ENCODE measurements at places on chromosomes 12 and 14. TPM values are rescaled to one million over a fixed set of nuclear protein-coding genes. Genes with fewer than 3 reads are reported as not detected.

GRCh38 chr14:102105369-102105768 is 18.5 kb upstream of the HSP90AA1 start:
- H3K4me1 ChIP-seq, result no peaks in the 10 kb centered on the region
- no peaks in the 10 kb centered on the region for H3K36me3 ChIP-seq
- H3K27ac ChIP-seq, result no peak overlapping the region
- H3K27me3 ChIP-seq, result peaks cover 4% of the 10 kb centered on the region
- no peak for DNase-seq

- H3K4me1 ChIP-seq, result peaks cover 10% of the 10 kb centered on the region
- H3K27me3 ChIP-seq, result no peaks in the 10 kb centered on the region
- peaks cover 5% of the 10 kb centered on the region for H3K36me3 ChIP-seq
- no peak overlapping the region for H3K27ac ChIP-seq
Measured at GRCh38 chr14:100035700-100036099, 29.5 kb upstream of the EVL start.

- no peaks in the 10 kb centered on the region for H3K36me3 ChIP-seq
- no peaks in the 10 kb centered on the region for H3K4me1 ChIP-seq
- no peak overlapping the region for H3K4me3 ChIP-seq
- H3K27me3 ChIP-seq, result no peaks in the 10 kb centered on the region
- no peak for DNase-seq
Measured at GRCh38 chr14:60220917-60221316, 28.1 kb upstream of the PPM1A start.

- DNase-seq, result no peak
- H3K27ac ChIP-seq, result no peak overlapping the region
- H3K4me1 ChIP-seq, result no peaks in the 10 kb centered on the region
- no peak overlapping the region for H3K4me3 ChIP-seq
- H3K27me3 ChIP-seq, result no peaks in the 10 kb centered on the region
- no peaks in the 10 kb centered on the region for H3K36me3 ChIP-seq
Measured at GRCh38 chr12:30002677-30003076, 218.9 kb upstream of the TMTC1 start.

DNA sequence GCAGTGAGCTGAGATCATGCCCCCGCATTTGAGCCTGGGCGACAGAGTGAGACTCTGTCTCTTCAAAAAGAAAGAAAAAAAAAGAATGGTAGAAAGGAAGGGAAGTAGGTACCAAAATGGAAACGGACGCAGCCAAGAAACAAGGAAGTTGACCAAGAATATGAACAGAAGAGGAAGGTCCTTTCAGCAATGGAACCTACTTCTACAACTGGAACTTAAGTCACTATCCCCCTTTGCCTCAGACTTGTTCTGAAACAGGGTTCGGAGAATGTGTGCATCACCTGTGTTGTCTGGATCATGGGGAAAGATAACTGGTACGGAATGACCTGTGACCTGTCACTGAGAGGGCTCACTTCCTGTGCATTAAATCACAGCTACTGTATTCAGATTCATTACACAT is 43.9 kb upstream of the RNASE1 start:
- no peak for DNase-seq
- H3K36me3 ChIP-seq, result no peaks in the 10 kb centered on the region
- H3K27me3 ChIP-seq, result peaks cover 13% of the 10 kb centered on the region
- H3K4me3 ChIP-seq, result no peak overlapping the region

GRCh38 chr12:19244312-19244711 is 114.8 kb downstream of the PLEKHA5 start:
- DNase-seq, result no peak
- H3K36me3 ChIP-seq, result no peaks in the 10 kb centered on the region
- H3K4me1 ChIP-seq, result peaks cover 3% of the 10 kb centered on the region
- no peak overlapping the region for H3K4me3 ChIP-seq
- no peaks in the 10 kb centered on the region for H3K27me3 ChIP-seq

LRFN5 gene
- not detected for total RNA-seq

GRCh38 chr14:63951021-63951420 is 98.2 kb downstream of the SYNE2 start:
- H3K4me1 ChIP-seq, result peaks cover 11% of the 10 kb centered on the region
- peak overlapping the region; percentile 30 for H3K27ac ChIP-seq
- H3K36me3 ChIP-seq, result peaks cover 68% of the 10 kb centered on the region
- H3K4me3 ChIP-seq, result no peak overlapping the region
- DNase-seq, result no peak

DNA sequence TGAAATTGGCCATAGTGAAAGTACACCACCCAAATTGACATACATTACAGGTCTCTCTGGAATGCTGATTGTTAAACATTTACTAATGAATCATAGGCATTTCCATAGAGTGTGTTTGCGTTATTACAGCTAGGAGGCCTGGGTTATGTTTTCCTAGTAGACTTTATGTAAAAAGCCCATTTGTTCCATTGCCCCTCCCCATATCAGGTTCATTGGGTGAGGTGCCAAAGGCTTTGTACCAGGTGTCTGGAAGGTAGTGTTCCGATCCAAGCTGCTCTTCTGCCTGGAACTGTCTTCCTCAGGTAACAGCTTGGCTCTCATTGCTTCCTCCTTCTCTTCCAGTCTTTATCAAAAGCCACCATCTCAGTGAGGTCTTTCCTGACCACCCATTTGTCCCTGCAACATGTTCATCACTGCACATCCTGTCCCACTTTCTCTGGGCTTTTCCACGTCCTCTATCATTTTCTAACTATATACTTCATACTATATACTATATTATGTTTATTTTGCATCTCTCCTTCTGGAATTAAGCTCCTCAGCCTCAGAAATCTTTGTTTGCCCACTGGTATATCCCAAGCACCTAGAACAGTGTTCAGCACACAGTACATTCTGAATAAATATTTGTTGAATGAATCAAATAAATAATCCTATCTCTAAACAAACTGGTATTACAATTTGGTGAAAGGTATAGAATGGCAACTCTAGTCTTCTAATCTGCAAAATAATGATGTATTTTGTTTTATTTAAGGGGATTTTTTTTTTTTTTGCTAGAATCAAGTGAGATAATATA is 252.3 kb downstream of the KTN1 start:
- DNase-seq, result no peak
- H3K4me1 ChIP-seq, result no peaks in the 10 kb centered on the region
- H3K27ac ChIP-seq, result no peak overlapping the region
- no peak overlapping the region for H3K4me3 ChIP-seq
- H3K27me3 ChIP-seq, result peaks cover under 1% of the 10 kb centered on the region
- no peaks in the 10 kb centered on the region for H3K36me3 ChIP-seq

DNA sequence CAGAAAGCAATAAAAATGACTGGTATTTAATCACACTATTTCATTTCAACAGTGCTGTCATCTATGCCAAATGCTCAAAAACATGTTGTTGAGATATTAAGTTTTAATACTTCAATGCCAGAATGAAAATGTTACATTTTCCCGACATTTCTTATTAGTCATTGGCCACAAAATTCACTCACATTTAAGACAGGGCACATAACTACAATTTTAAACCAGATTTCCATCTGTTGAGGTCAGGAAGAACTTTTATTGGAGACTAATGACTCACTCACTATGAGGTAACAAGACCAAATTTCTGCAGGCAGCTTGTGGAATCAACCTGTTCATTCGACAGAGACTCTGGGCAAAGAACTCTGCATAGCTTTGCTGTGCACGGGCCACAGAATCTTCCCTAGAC is 36.8 kb downstream of the PPTC7 start:
- no peaks in the 10 kb centered on the region for H3K27me3 ChIP-seq
- DNase-seq, result no peak
- no peak overlapping the region for H3K27ac ChIP-seq
- no peak overlapping the region for H3K4me3 ChIP-seq
- H3K4me1 ChIP-seq, result peaks cover 27% of the 10 kb centered on the region
- peaks cover 50% of the 10 kb centered on the region for H3K36me3 ChIP-seq

PRKCH gene
- total RNA-seq, result 318 TPM

CMKLR1 gene
- not detected for total RNA-seq

P2RX2 gene
- not detected for total RNA-seq

- DNase-seq, result no peak
- no peaks in the 10 kb centered on the region for H3K27me3 ChIP-seq
- no peaks in the 10 kb centered on the region for H3K36me3 ChIP-seq
- no peak overlapping the region for H3K4me3 ChIP-seq
Measured at GRCh38 chr14:37673439-37673838, 78.0 kb downstream of the TTC6 start.

DNA sequence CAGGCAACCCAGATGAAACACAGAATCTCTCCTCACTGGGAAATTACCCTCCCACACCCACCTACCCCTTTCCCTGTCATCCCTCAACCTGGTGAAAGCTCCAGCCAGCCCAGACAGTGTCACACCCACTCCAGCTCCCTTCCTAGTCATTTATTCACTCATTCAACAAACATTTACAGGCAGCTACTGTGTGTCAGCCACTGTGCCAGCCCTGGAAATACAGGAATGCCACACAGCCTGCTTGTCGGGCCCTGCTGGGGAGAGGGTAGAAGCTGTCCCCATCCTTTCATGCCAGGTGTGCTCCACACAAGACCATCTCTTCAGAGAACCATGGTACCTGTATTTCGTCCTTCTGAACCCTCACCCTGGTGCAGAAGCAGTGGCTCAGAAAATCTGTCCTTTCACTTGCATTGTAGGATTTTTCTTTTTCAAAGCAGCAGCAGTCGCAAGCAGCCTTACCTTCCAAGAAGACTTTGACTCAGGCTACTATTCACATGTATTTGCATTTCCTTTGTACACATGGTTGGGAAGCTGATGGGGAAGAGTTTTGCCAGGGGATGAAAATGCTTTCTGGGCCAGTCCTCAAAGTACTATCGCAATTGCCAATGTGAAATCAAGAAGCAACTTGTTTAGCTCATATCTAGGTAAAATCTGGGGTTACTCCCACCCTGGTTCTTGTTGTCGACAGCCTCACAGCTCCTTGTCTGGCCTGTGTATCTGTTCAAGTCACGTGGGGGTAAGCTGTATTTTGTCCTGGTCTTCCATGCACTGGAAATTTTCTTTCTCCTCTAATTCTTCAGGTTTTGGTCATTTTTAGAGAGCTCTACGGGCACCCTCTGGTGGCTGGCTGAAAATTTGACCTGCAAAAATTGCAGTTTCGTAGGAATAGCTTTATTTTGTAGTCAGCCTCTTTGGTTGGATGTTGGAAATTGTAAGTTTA is 147.4 kb upstream of the EGLN3 start:
- peak; percentile 51 for DNase-seq
- peak overlapping the region; percentile 48 for H3K27ac ChIP-seq
- H3K27me3 ChIP-seq, result peaks cover 4% of the 10 kb centered on the region
- H3K36me3 ChIP-seq, result peaks cover 2% of the 10 kb centered on the region
- peaks cover 30% of the 10 kb centered on the region for H3K4me1 ChIP-seq

GRCh38 chr14:105527826-105528585 is 1.6 kb downstream of the TMEM121 start:
- H3K36me3 ChIP-seq, result no peaks in the 10 kb centered on the region
- H3K4me1 ChIP-seq, result peaks cover 37% of the 10 kb centered on the region
- H3K27me3 ChIP-seq, result peaks cover 26% of the 10 kb centered on the region
- H3K27ac ChIP-seq, result peak overlapping the region; percentile 75

KRT6A gene
- not detected for total RNA-seq

SLCO1C1 gene
- not detected for total RNA-seq

ACSM4 gene
- total RNA-seq, result not detected

GRCh38 chr12:91144053-91144452 is 32.8 kb upstream of the LUM start:
- H3K4me1 ChIP-seq, result no peaks in the 10 kb centered on the region
- no peak overlapping the region for H3K4me3 ChIP-seq
- no peak for DNase-seq
- no peaks in the 10 kb centered on the region for H3K27me3 ChIP-seq

DNA sequence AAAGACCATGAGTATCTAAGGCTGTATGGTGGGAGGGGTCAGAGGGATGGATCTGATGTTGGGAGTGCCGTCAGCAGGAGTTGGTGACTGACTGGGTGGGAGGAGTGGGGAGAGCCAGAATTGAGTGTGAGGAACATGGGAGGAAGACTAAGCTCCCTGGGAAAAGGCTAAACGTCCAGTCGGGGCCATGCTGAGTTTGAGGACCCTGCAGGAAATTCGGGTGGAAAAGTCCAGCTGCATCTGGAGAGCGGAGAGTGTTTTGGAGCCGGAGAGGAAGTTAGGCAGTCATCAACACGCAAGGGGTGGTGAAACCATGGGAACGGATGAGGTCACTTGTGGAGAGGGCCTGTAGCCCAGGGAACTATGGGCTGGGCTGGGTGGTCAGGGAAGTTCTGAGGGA is 60.9 kb downstream of the ELK3 start:
- peaks cover 36% of the 10 kb centered on the region for H3K36me3 ChIP-seq
- no peak overlapping the region for H3K4me3 ChIP-seq
- H3K4me1 ChIP-seq, result peaks cover 18% of the 10 kb centered on the region
- H3K27me3 ChIP-seq, result no peaks in the 10 kb centered on the region

DNA sequence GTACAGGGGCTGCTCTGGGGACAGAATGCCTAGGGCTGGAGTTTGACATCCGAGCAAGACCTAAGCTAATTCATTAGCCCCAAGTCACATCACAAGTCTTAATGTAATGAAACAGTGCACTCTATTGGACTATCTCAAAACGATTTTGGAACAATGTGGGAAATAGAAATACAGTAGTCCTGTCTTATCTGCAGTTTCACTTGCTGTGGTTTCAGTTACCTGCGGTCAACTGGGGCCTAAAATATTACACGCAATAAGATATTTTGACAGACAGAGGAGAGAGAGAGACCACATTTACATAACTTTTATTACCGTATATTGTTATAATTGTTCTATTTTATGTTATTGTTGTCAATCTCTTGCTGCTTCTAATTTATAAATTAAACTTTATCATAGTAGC is 21.1 kb downstream of the MOAP1 start:
- H3K27me3 ChIP-seq, result no peaks in the 10 kb centered on the region
- DNase-seq, result no peak
- no peak overlapping the region for H3K27ac ChIP-seq
- no peaks in the 10 kb centered on the region for H3K36me3 ChIP-seq
- H3K4me3 ChIP-seq, result no peak overlapping the region
- H3K4me1 ChIP-seq, result no peaks in the 10 kb centered on the region

DNA sequence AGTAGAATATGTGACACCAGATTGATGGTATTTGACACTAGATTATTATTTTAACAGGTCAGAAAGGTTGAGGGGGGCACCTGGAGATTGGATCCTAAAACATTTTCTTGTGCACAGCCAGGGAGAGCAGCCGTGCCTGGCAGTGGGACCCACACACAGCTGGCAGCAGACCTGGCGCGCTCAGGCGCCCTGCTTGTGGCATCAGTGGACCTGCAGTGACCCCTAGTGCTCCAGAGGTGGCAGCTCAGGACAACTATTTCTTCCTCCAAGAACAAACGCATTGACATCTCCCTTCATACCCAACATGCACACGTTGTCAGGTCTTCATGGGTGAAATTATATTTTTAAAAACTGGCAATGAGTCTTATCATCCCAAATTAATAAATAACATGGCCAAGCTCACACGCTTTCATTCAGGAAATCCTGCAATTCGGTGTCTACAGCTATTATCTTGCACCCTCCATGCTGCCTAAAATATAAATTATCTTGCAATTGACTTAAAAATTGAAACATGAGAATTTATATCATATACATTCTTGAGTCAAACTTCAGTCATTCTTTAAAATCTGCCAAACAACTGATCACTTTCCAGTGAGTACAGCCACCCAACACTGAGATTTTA is 7.7 kb upstream of the TMEM132D start:
- H3K27me3 ChIP-seq, result no peaks in the 10 kb centered on the region
- H3K4me1 ChIP-seq, result no peaks in the 10 kb centered on the region
- H3K36me3 ChIP-seq, result no peaks in the 10 kb centered on the region
- H3K27ac ChIP-seq, result no peak overlapping the region
- H3K4me3 ChIP-seq, result no peak overlapping the region

OR4K2 gene
- total RNA-seq, result not detected
